Fibroblast of gingiva (primary cell): ENCODE measurements at places on chromosomes 5 and 9.

DNA sequence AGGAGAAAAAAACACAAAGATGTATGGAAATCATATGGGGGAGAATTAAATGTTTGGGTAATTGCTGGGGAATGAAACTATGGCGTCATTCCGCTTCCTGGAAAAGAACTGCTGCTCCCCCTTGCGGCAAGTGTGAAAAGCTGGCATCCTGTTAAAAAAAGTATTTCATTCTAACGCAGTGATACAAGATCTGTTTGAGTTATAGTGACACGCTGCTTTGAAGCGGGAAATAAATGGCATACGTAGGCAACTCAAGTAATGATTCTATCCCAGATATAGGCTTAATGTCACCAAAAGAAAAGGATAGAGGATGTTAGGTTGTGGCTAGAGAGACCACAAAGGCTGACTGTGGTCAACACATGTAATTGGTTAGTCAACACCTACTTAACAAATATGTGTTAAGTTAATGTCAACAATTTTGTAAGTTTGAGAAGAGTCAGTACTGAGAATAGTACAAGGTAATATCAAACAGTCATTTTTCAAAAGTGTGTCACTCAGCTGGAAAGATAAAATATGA is 70.2 kb upstream of the ALDH1A1 start:
- peak; percentile 71 for DNase-seq

- no peak for DNase-seq
Measured at GRCh38 chr9:4155221-4156026, 144.4 kb downstream of the GLIS3 start.

- DNase-seq = no peak
Measured at GRCh38 chr5:119949426-119949999, 320.2 kb downstream of the FAM170A start.

- DNase-seq = no peak
Measured at GRCh38 chr5:175805256-175806011, 65.9 kb upstream of the CPLX2 start.

DNA sequence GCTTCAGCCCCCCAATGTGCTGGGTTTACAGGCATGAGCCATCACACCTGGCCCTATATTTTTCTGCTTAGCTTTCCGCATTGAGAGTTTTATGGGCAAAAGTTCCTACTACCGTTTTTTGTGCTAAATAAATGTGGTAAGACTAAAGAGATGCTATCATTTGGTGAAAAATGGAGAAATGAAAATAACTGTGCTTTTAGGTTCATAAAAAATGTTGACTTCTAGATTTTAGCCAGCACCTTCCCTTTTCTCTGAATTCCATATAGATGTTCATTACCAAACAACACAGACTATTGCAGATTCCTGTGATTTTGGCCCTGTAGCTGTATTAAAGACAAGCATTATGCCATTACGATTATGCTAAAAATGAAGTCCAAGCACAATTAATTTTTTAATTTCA is 72.0 kb upstream of the CTSL start:
- DNase-seq = no peak
